ENCODE measurements at places on chromosomes 1 and 21.

- no peak for DNase-seq
Observed at GRCh38 chr21:44773291-44773932, 28.2 kb downstream of the UBE2G2 start.

DNA sequence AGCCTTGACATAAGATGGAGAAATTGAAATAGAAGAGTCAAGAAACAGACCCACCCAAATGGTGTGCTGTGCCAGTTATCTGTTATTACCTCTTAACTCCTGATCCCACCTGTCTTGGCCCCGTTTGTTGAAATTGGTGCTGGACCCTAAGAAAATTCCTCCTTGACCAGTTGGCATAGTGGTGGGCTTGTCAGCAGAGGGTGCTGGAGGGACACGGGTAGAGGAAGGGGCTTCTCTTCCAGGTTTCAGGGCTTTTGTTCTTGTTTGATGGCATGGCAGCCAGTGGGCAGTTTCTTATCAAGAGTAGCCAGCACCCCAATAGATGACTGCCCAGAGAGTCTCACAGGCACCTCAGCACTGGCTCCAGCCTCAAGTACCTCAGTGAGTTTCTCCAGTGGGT is 51.6 kb downstream of the PCBP3 start:
- DNase-seq: no peak

GRCh38 chr21:44836666-44837471 is 19.0 kb upstream of the SUMO3 start:
- no peak for DNase-seq

GRCh38 chr1:28601696-28602095 is 9.6 kb downstream of the RAB42 start:
- peak; percentile 27 for DNase-seq

DNA sequence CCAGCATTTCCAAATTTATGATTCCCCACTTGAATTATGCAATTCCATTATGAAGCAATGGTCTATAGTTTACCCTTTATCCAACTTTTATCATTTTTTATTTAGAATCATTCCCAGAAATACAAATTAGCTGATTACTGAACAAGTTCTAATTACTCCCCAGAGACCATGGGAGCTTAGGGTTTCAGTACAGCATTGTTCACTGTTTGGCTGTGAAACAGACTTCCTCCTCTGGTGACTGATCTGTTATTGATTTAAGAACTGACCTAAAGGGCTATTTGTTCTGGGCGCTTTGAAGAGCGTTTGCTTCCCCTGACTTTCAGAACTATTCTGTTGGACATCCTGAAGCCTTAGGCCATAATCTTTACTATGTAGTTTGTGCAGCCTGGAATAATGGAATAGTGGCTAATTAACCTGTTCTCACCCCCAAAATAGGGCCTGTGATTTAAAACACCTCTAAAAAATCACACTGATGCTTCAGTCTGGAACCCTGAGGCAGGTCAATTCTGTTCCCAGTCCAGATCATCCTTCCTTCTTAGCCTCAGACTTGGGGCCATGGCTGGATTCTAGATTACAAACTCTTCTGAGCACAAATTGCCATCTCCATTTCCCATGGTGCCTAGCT is 58.7 kb downstream of the ALG14 start:
- no peak for DNase-seq

DNA sequence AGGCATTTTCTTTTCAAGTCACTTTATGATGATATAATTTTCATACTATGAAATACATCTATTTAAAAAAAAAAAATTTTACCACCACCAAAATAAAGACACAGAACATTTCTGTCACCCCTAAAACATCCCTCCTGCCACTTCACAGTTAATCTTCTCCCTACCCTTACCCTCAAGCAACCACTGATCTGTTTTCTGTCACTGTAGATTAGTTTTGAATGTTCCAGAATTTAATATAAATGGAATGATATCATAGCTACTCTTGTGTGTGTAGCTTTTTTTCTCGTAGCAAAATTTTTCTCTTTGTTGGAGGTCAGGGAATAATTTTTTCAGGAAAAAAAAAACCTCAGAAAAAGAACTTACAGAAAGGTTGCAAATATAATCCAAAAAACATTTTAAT is 152.7 kb downstream of the RHOU start:
- DNase-seq: no peak

DNA sequence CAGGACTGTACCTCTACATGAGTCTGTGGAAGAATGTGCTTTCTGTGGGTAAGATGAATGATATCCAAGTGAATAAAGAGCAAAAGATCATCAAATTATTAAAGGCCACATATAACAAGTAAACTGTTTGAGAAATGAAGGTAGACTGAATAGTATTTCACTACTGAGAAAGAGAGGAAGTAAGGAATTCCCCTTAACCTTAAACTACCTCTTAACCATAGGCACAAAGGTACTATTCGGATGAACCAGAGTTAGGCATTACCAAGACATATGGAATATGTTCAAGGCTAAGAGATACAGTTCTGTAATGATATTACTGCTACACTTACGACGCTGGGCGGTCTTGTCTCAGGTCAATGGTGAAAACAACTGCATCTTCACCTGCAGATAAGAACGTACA is 25.5 kb downstream of the DCAF8 start:
- DNase-seq: no peak

DNA sequence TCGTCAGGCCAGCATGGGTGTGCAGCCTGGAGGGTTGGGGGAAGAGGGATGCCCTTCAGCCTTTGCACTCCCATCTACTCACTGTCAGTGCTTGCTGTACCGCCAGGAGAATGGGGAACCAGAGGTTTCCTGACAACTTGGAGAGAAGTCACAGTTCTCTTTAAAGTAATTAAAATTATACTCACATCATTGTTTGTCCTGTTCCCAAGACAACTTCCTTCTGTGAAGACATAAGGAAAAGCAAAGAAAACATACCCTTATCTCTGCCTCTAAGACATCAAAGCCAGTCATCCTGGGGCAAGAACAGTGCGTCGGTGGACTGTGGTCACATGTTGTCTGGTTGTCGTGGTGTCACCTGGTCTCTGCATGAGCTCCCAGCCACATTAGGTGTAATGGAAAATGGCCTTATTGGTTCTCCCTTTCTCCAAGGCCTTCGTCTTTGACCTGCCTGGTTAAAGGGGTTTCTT is 17.6 kb downstream of the TRAF5 start:
- no peak for DNase-seq

GRCh38 chr1:41658431-41659158 is 174.1 kb upstream of the EDN2 start:
- DNase-seq: no peak

DNA sequence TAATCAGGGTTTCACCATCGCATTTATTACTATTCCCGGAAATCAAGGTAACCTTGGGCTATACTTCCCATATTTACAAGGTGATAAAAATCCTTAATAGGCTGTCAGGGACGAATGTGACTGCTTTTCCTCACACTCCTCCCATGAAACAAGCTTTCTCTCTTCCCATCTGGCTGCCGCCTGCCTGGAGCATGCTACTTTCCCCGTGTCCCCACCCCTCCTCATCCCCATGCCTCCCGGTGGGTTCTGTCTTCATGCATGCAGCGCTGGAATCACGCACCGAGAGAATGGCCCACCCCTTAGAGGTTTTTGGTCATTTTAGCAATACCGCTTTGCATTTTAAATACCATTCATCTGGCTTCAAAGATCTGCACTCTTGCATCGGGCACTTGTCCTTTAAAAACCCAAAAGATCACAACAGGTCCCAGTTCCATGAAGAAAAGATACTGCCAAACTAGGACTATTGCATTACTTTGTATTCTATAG is 339.1 kb downstream of the NTNG1 start:
- no peak for DNase-seq

DNA sequence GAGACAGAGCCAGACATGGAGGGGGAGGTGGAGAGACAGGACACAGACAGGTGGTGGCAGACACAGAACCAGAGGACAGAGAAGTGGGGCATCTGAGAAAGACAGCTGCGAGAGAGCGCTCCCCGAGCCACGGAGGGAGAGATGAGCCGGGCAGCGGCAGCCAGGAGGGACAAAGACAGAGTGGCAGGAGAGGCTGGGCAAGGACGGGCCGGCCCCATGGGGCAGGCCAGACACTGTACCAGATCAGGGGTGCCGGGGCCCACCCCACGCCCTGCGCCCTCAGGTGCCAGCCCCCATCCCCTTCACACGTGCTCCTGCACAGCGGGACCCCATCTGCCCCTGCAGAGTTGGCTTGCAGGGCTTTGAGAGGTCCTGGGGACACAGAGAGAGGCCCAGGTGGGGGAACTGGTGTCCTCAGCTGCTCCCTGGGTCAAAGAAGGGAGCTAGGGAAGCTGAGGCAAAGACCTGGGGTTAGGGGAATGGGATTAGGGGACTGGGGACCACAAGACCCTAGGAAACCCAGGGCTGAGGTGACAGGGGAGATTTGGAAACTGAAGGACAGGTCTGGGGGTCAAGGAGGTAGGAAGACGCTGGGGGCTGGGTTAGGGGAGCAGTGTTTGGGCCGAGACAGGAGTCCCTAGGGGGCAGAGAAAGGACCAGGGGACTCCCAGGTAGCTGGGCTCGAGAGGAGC is 643 bp downstream of the FNDC5 start:
- no peak for DNase-seq

- DNase-seq: no peak
Observed at GRCh38 chr1:201585093-201585483, 46.2 kb downstream of the NAV1 start.

- DNase-seq: no peak
Observed at GRCh38 chr1:61638296-61638695, 86.6 kb downstream of the TM2D1 start.

- DNase-seq: no peak
Observed at GRCh38 chr1:53582211-53583020, 123.2 kb downstream of the DMRTB1 start.

Data from SW 1271 (cell line).